ENCODE measurements at places on chromosomes 5 and 9.

- no peak for DNase-seq
Measured at GRCh38 chr9:124693403-124693802, 77.7 kb downstream of the NR6A1 start.

DNA sequence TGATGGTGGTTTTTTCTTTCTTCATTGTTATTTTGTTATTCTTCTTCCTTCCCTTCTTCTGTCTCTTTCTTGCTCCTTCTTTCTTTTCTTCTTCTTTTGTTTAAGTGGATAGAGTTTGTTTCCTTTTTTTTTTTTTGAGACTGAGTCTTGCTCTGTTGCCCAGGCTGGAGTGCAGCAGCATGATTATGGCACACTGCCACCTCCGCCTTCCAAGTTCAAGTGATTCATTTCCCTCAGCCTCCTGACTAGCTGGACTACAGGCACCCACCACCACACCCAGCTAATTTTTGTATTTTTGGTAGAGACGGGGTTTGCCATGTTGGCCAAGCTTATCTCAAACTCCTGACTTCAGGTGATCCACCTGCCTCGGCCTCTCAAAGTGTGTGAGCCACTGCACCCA lies 40.3 kb downstream of the JAK2 start:
- DNase-seq, result no peak

DNA sequence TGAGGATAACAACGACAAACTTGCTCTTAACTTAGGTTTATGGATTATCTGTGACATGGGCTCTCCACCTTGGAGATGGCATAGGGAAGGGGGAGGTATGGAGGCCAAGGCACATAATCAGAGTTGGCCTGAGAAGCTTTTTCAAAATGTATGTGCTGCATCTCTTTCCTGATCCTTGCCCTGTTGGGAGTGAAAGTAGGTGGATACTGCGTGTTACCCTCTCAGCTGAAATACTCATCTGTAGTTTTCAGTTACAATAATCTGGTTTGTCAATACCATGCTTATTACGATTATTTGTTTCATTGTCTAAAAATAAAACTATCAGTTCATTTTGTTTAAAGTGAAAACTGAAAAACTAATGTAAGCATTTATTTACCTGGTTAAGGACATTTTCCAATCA lies 86.7 kb downstream of the SLC44A1 start:
- no peak for DNase-seq

- DNase-seq, result no peak
Measured at GRCh38 chr9:123377211-123377971, 21.4 kb downstream of the CRB2 start.

DNA sequence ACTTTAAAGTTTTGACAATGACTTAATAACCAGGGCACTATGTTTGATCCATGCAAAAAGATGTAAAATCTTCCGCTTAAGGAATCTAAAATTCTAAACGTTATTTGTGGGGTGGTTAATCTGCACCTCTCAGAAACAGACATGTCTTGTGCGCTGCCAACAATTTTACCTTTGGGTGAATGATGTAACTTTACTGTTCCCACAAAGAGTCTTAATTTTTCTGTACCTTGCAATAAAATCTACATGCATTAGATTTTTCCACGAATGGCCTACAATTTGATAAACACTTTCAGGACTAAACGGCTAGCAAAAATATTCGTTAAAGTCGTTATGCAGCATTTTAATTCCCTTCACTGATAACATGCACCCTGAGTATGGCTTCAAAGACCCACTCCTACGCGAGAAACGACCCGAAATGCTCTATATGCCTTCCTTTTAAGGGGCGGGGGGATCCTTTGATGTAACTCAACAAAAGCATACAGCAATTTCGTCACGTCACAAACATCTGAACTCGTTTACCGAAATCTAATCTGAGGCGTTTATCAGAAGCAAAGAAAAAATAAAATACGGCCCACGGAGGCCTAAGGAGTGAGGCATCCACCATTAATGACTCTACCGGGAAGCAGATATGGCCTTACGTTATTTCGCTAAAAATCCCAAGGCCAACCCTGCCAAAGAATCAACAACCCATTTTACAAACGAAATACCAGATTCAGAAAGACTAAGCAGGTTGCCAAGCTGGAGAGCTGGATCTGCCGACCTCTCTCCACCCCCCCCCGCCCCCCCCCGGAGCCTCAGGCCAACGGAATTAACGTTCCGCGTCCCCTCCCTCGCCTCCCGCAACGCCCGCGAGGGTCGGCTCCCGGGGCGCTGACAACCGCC lies 621 bp downstream of the AK6 start:
- DNase-seq, result peak; percentile 27

DNA sequence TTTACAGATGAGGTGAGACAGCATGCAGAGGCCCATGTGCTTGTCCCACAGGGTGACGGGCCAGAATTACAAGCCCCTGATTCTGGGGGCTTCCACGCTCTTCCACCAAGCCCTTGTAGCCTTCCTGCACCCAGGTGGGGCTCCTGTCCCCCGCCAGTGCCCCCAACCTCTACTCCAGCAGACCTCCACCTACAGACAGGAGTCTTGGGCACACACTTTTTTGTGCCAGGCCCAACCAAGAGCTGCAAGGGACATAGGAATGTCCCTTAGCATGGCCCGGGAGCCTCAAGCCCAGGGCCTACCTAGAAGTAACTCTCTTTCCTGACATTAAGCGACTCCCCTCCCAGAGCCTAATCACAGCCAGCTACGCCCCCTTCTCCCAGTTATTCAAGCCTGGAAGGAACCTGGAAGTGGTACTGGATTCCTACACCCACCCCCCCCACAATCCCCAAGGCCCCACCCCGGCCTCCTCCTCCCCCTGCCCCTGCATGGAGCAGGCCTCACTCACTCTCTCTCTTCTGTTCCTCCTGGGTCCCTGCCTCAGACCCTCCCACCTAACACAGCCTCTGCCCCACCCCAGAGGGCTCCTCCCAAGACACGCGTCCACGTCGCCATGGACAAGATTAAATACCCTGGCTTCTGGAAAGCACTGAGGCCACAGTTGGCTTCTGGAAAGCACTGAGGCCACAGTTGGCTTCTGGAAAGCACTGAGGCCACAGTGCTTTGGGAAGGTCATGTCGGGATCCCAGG lies 30.5 kb downstream of the ADAMTS2 start:
- DNase-seq, result no peak

- no peak for DNase-seq
Measured at GRCh38 chr5:173474881-173475287, 141.6 kb downstream of the BOD1 start.

DNA sequence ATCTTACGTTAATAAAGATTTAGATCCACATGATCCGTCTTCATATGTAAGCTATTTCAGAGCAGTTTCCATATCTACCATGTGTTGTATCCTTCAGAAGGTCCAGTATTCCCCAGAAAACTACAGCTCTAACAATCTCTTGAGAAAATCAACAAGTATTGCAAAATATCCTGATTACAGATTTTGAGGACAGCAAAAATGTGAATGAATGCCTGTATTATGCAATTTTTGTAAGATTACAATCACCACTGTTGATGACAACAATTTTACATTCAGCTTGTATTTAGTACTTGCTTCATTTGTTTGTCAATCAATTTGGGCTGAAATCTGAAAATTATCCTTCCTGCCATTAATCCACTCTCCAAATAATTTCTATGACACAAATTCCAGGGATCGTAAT lies 43.0 kb upstream of the FLT4 start:
- no peak for DNase-seq

GRCh38 chr9:108478431-108479332 lies 377.1 kb downstream of the ACTL7B start:
- DNase-seq, result no peak
